GM12891 (cell line): ENCODE measurements at places on chromosomes 13 and 19.

- DNase-seq = no peak
Observed at GRCh38 chr13:25147638-25148401, 24.3 kb downstream of the AMER2 start.

GRCh38 chr13:80755910-80756309, 415.0 kb upstream of the SPRY2 start:
- no peak for DNase-seq

DNA sequence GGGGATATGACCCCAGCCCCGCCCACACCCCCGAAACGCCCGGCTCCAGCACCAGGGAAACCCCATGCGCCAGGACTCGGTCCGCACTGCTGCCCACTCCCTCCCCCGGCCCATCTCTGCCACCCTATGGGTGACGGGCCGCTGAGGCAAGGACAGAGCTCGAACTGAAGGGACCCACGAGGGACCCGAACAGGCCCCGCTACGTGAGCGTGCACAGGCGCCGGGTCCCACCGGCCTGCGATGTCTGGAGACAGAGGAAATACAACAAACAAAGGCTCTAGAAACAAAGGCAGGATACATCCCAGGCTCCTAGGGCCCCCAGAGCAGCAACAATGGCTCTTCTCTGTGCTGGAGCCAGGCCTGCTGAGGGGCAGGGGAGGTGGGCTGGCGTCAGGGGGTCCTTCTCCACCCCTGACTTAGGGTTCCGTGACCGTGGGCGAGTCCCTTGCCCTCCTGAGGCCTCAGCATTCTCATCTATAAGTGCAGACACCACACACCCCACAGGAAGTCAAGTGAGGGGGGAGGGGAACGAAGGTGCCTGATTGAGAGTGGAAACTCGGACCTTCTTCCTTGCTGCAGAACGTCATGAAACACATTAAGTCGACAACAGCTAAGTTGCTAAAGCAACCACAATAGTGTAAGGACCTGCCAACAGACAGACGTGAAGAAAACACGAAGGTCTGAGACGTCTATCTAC, 3.1 kb downstream of the ABHD17A start:
- DNase-seq = no peak

- DNase-seq = no peak
Observed at GRCh38 chr19:22421797-22422196, 349 bp downstream of the ZNF98 start.

DNA sequence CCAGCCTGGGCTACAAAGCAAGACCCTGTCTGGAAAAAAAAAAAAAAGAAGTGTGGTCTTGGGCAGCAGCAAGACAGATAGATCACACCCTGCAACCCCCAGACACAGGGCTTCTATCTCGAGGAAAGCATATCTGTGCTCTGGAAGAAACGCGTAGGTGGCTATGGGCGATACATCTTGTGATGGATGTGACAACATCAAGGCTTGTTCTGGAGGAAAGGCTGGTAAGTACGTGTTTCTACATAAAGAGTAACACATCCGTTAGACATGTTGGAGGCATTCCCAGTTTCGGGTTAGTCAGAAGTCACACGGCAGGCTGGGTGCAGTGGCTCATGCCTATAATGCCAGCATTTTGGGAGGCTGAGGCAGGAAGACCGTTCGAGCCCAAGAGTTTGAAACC, 6.6 kb upstream of the DHDH start:
- no peak for DNase-seq

- DNase-seq = no peak
Observed at GRCh38 chr13:48680756-48681392, 27.1 kb downstream of the CYSLTR2 start.

DNA sequence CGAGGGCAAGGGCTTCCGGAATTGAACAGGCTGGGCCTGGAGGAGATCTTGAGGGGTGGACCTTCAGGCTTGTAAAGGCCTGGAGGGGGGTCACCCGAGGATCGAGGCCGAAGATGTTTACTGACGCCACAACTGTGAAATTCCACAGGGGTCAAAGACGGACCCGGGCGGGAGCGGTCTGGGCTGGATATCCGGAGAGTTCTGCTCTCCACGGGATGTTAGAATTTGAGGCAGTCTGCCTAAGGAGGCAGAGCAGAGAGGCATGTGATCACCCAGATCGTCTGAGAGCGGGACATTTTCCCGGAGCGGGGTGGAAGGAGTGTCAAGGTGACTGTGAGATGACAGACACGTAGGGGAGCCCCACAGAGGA, 13.2 kb downstream of the KLHL26 start:
- DNase-seq = no peak

- no peak for DNase-seq
Observed at GRCh38 chr19:4501691-4502090, 16.6 kb downstream of the PLIN4 start.

GRCh38 chr13:33931397-33932311, 113.7 kb downstream of the RFC3 start:
- DNase-seq = no peak

GRCh38 chr13:27921961-27922882, 2.4 kb downstream of the PDX1 start:
- DNase-seq = no peak

- DNase-seq = no peak
Observed at GRCh38 chr19:21197590-21198295, 55.9 kb downstream of the ZNF431 start.

DNA sequence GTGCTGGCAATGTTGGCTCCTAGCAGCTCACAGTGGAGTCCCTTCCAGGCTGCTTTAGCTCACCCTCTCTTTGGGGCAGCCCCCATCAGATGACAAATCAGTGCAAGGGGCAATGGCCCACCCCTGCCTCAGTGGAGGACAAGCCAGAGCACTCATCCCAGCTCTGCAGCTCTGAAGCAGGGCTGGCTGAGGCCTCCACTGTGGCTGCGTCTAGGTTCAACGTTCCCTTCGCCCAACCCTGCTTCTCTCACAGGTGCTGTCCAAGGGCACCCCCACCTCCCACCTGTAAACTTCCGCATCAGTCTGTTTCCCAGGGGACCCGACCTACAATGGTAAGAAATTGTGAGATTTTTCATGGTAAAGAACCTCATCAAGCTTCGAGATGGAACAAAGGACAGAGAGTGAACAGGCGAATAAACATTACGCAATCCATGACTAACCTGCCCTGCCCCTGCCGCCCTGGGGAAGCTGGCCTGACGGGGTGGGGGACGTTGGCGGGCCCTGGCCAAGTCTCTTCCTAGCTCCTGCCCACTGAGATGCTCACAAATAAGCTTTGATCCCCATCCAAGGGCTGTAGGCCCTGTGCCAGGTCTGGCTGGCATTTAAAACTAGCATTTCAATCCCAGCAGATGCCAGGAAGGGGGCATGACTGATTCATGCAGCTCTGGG, 40.5 kb downstream of the DZIP1 start:
- DNase-seq = no peak

DNA sequence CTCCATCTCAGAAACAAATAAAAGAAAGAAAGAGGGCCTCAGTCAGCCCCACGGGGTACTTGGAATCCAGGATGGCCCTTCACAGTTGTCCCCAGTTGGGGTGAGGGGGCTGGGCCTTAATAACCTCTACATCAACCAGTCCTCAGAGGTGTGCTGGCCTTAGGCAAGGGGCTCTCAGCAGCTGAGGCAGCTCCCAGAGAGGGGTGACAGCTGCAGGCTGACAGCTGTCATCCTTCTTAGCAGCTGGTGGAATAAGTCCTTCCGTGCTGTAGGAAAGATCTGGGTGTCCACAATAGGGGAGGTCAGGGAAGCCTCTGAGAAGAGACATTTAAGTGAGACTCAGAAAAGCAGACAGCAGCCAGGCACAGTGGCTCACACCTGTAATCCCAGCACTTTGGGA, 7.4 kb downstream of the BCAM start:
- DNase-seq = no peak

GRCh38 chr13:113598081-113598410, 13.5 kb downstream of the TFDP1 start:
- no peak for DNase-seq

- no peak for DNase-seq
Observed at GRCh38 chr19:10921910-10922637, 6.4 kb downstream of the YIPF2 start.

GRCh38 chr13:54373211-54373610, 1344.6 kb downstream of the OLFM4 start:
- DNase-seq = no peak

- DNase-seq = no peak
Observed at GRCh38 chr19:32680986-32681385, 5.3 kb downstream of the RGS9BP start.

GRCh38 chr13:104737713-104738112, 1671.5 kb upstream of the SLC10A2 start:
- no peak for DNase-seq

DNA sequence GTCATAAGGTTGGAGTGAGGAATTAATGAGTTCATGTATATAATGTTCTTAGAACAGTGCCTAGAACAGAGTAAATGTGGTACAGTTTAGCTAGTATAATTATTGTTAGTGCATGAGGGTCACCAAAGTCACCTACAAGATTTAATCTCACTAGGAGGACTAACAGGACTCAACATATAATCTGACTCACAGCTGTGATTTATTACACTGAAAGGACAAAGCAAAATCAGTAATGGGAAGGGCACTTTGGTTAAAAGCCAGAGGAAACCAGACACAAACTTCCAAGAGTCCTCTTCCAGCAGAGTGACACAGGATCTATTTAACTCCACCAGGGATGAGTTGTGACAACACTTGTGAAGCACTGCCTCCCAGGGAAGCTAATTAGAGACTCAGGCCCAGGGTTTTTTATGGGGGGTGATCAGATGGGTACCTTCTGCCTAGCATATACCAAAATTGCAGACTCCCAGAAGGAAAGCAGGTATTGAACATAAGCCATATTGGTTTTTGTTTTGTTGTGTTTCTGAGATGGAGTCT, 341.2 kb upstream of the DACH1 start:
- no peak for DNase-seq

- DNase-seq = no peak
Observed at GRCh38 chr13:89568276-89568675, 1779.2 kb upstream of the MIR17HG start.

DNA sequence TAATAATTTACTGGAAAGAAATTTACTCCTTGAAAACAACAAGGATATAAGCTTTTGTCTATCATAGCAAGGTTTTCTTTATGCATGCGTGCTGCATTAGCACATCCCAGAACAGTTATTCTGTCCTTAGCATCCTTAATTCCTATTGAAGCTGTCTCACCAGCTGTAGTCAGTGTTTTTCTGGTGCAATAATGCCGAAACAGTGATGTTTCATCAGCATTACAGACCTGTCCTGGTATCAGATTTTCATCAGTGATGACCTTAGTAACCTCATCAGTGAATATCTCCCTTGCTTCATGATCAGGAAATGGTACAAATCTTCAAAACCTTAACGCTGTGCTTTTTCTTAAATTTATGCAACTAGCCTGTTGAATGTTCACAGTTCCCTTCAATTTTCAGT, 264.7 kb upstream of the STARD13 start:
- DNase-seq = no peak

DNA sequence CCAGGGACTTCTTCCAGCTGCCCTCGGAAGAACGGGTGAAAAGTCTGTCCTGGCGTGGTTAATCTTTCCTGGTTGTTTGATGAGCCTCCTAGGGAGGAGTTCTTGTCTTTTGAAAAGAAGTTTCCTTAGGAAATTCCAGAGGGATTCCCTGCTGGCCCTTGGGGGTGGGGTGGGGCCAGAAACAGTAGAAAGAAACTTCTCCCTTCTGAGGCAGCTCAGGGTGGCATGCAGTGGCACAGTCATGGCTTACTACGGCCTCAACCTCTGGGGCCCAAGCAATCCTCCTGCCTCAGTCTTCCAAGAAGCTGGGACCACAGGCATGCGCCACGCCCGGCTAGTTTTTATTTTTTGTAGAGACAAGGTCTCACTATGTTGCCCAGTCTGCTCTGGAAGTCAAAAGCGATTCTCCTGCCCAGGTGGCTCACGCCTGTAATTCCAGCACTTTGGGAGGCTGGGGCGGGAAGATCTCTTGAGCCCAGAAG, 1.5 kb downstream of the ZNF101 start:
- no peak for DNase-seq

GRCh38 chr19:45766869-45767346, 2.1 kb downstream of the SIX5 start:
- no peak for DNase-seq

DNA sequence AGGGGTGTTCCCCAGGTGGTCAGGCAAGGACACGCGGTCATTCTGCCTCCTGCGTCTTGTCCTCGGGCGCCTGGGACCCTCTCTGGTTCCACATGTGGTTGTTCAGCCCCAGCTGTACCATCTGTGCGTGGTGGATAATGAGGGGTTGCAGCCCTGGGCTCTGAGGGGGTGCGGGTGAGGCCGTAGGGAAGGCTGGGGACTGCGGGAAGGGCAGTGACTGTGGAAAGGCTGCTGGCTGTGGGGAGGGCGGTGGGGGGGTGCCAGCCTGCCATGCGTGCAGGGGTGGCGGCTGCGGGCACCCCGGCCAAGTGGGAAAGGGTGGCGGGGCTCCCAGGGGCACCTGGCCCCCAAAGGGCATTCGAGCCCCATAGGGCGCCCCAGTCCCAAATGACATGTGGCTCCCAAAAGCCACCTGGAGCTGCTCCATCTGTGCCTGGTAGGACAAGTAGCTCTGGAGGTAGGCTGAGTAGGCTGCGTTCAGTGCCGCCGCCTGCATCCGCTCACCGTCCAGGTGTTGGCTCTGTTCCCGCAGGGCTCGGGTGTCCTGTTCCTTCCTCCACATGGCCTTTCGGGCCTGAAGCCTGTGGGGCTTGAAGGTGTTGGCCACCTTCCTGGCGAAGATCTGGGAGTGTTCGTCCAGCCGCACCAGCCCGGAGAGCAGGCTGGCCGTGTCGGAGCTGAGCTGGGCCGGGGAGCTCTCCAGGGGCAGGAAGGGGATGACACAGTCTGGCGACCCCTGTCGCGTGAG, 15.1 kb downstream of the TICAM1 start:
- no peak for DNase-seq

GRCh38 chr13:26749285-26749684, 11.3 kb downstream of the GPR12 start:
- DNase-seq = no peak

GRCh38 chr13:30895773-30896172, 10.3 kb upstream of the MEDAG start:
- DNase-seq = no peak

DNA sequence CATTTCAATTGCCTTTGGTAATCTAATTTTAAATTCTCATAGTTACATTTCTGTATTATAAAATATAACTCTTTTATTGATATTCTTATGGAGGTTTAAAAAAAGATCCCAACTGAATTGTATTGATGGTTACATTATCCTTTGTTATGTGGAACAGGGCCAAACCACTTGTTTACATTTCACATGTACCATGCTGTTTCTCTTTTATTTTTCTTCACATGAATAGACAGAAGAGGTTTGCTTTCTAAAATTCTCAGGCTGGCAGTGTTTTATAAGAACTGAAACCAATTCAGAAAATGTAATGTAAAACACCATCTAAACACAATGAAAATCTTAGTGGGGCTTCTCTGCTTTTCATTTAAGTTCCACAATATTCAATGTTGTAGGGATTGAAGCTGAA, 122.5 kb downstream of the GPC5 start:
- DNase-seq = no peak

GRCh38 chr19:4120559-4121272, 3.2 kb downstream of the MAP2K2 start:
- DNase-seq = no peak

- no peak for DNase-seq
Observed at GRCh38 chr13:62375653-62376052, 960.0 kb upstream of the PCDH20 start.

GRCh38 chr13:42849200-42849599, 67.8 kb downstream of the FAM216B start:
- no peak for DNase-seq
